K562 (cell line): ENCODE measurements at places on chromosomes 1 and 21. TPM values are rescaled to one million over a fixed set of nuclear protein-coding genes. Genes with fewer than 3 reads are reported as not detected.

The CFHR5 gene
- total RNA-seq: not detected in 2 replicates

The RAB13 gene
- 53.4 and 66.2 TPM in 2 replicates for total RNA-seq

GRCh38 chr1:66330722-66331141, 203.2 kb upstream of the SGIP1 start:
- no peak for DNase-seq

GRCh38 chr1:39173119-39173994, 31.1 kb upstream of the MACF1 start:
- no peak for DNase-seq

DNA sequence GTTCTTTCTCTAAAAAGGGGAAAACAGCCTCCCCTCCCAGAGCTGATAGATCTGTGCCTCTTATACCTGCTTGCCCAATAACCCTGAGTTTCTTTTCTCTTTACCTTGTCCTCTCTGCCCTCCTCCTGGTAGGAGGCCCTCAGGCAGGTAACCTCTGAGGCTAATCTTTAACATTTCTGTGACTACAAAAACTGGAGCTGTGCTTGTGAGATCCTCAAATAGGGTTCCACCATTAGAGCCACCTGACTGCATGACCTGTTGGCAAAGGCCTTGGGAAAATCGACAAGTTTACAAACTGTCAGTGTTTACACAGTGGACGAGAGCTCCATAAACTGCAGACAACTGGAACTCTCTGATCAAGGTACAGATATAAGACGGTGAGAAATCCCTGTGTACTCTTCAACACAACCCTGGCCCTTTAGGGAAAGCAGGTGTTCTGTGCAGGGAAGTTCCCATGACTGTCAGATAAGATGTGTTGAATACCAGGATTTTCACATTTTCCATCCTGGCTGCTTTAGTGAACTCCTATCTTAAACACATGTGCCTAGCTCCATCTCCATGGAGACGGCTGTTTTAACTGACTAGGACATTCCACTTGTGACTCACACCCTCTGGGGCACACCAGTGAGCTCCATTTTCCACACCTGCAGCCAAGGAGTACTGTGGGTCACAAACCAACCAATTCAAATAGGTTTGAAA, 38.3 kb downstream of the ECE1 start:
- DNase-seq: no peak

GRCh38 chr21:32463889-32464300, 51.4 kb downstream of the EVA1C start:
- DNase-seq: no peak
